AG08396 (cell line): ENCODE measurements at places on chromosomes 12 and 14.

DNA sequence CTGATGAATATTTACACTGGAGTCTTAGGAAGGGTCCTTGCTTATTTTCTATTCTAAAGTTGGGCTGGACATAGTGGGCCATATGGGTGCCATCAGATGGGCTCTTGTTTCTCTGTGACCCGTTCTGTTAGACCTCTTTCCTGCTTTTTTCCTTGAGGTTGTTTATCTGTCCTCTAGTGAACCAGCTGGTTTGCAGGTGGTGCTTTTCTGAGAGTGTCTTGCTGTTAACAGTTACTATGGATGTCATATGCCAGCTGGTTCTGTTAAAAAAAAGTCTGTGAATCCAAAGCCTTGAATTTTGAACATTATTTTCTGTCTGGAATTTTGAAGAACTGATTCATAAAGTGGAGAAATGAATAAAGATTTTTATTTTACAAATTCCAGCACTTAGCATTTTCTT is 29.2 kb downstream of the ZC3H14 start:
- no peak for DNase-seq

DNA sequence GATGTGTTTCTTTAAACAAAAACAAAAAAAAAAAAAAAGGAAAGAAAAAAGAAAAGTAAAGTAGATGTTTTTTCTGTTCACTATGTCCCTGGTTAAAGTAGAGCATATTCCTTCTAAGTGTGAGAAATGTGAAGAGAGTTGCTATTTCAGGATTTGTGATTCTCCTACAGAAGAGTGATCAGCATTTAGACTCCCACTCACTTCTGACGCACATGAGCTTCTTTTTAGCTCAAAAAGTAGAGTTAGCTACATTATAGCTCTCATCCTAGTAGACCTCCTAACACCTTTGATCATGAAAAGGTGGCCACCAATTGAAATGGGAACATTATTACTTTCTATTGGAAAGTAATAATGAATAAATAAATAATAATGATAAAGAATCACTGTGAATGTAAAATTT is 368.2 kb downstream of the NAV3 start:
- no peak for DNase-seq

- DNase-seq = no peak
Measured at GRCh38 chr12:47145188-47145587, 65.4 kb upstream of the AMIGO2 start.

DNA sequence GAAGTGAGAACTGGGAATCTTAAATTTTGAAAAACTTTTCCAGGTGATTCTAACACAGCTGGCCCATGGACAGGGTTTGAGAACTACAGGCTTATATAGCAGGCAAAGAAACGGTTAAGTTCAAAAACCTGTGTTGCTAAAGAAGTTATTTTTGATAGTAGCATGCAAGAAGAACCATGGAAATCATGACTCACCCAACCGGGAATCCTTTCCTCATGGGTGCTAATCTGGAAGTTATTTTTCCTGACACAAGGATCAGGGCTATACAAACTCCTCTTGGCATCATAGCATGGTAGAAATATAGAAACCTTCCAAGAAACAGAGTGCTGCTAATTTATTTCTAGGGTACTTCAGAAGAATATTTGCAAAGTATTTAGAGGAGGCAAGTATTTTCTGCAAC is 588.7 kb downstream of the CCER1 start:
- DNase-seq = peak; percentile 8

- DNase-seq = no peak
Measured at GRCh38 chr12:8819666-8819980, 2.8 kb upstream of the A2ML1 start.

GRCh38 chr12:62933602-62934238 is 1.2 kb downstream of the PPM1H start:
- no peak for DNase-seq

GRCh38 chr12:11075642-11076041 is 13.5 kb upstream of the TAS2R46 start:
- DNase-seq = no peak

DNA sequence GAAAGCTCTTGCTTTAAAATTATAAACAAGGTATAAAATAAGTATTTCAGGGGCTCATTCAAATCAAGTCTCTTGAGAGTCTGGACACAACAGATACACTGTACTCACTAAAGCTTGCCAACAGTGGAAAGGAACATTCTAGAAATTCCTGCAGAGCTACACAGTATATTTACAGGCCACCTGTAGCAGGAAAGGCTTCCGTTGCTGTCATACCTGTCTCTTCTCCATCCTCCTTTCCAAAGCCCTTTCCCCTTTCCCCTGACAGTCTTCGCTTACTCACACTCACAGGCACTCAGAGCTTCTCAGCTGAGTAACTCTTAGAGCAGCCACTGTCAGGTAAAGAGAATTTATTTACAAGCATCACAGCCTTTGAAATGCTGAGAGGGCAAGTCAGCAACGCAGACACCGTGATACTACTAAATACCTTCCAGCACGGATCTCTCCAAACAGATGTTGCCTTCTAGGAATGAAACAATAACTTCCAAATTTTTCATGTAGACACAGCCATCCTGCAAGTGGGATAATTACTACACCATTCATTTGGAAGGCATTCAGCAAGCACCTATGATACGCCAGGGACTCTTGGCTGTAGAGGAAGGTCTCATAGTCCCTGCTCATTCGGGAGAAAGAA is 167.9 kb downstream of the FOXN3 start:
- no peak for DNase-seq

DNA sequence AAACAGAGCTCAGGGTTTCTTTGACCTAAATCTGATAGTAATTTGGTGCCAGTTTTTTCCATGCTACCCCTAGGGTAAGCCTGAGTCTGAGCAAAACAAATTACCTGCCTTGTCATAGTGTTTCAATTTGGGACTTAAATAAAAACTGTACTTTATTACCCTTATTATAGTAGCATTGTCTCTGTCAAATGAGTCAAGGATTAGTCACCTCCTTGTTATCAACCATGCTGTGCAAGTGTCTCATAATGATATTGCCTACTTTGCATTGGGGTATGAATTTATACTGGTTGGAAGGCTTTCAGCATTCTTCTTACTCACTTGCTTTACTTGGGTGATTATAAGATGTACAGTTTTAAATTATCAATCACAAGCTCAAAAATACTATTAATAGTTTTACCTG is 380.0 kb downstream of the LRFN5 start:
- DNase-seq = no peak

- no peak for DNase-seq
Measured at GRCh38 chr12:14601692-14602478, 34.2 kb upstream of the PLBD1 start.

DNA sequence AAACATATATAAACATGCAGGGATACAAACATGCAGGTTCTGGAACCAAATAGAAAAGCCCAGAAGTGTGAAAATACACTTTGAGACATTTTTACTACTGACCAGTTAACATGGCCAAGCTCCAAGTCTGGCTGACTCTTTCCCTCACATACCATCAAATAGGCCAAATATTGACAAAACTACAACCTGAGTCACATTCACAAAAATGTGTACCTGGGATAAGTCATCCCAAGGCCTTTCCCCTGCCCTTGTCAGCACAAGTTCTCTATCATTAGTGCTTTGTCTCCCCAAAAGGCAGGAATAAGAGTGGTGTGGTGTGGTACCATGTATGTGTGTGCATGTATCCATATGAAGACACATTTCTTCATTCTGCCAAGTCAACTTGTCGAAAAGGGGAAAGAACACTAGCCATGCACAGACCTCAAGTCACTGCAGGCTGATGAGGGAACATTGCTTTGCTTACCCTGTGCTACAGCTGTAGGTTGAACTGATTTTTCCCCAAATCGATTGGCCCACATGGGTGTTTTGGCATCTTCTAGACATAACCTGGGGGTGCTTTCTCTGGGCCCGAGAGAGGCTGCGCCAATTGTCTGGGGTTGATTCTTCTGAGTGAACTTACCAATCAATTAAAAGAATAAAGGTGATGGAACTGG is 14.9 kb downstream of the HOXC4 start:
- DNase-seq = no peak

GRCh38 chr12:34389378-34390170 is 367.3 kb downstream of the ALG10 start:
- DNase-seq = no peak

DNA sequence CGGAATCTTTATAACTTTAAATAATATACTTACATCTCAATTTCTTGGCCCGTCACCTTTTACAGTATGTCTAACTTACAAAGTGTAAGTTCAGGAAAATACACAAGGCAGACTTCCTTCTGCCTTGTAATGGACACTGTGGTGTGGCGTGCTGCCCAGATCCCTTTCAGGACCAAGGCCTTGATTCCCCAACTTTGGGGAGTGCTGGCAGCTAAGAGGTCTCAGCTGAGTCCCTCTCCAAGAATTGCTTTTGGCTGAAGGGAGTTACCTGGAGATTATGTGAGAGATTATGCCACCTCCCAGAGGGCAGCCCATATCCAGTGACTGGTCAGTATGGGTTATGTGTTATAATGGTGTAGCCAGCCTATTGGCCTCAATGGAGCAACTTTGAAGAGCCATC is 21.2 kb upstream of the BATF start:
- DNase-seq = no peak

GRCh38 chr12:108802101-108802961 is 55.1 kb downstream of the SSH1 start:
- DNase-seq = peak; percentile 69
